ENCODE measurements at places on chromosomes 11 and 22.

GRCh38 chr11:130145311-130145812, 14.2 kb upstream of the ST14 start:
- DNase-seq, result no peak

- no peak for DNase-seq
These were observed 41.4 kb downstream of the CERK start for GRCh38 chr22:46696614-46697013.

GRCh38 chr11:110918351-110918750, 206.1 kb upstream of the ARHGAP20 start:
- DNase-seq, result no peak

DNA sequence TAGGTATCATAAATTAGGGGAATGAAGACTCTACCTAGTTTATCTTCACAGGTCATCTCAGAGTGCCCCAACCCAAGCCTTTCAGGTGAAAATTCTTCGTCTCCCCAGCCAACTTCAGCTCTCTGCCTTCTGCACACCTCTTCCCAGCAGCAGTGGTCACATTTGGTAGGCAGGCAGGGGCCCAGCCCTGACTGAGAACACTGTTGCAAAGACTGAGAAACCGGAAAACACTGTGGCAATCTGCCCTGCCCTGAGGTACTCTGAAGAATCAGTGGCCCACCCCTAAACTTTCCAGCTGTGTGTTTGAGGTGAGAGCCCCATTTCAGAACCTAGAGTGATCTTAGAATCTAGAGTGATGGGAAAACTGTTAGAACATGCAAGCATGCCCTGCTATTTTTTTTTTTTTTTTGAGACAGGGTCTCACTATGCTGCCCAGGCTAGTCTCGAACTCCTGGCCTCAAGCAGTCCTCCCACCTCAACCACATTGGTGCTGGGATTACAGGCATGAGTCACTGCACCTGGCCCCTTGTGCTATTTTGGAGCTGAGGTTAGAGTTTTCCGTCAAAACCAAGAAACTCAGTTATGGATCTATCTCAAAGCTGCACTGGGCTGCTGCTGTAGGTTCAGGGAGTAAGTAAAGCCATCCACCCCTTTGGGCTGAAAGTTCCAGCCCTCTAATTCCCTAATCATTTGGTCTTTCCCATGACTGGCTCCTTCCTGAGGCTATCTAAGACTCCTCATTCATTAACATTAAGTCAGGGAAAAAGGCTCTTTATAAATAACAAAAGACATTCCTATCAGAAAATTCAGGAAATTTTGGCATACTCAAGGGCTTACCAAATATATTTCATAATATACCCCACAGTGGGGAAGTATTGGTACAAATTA, 1.7 kb upstream of the LDHA start:
- DNase-seq, result peak; percentile 26

GRCh38 chr11:70176940-70177689, 26.0 kb upstream of the FADD start:
- DNase-seq, result peak; percentile 52

DNA sequence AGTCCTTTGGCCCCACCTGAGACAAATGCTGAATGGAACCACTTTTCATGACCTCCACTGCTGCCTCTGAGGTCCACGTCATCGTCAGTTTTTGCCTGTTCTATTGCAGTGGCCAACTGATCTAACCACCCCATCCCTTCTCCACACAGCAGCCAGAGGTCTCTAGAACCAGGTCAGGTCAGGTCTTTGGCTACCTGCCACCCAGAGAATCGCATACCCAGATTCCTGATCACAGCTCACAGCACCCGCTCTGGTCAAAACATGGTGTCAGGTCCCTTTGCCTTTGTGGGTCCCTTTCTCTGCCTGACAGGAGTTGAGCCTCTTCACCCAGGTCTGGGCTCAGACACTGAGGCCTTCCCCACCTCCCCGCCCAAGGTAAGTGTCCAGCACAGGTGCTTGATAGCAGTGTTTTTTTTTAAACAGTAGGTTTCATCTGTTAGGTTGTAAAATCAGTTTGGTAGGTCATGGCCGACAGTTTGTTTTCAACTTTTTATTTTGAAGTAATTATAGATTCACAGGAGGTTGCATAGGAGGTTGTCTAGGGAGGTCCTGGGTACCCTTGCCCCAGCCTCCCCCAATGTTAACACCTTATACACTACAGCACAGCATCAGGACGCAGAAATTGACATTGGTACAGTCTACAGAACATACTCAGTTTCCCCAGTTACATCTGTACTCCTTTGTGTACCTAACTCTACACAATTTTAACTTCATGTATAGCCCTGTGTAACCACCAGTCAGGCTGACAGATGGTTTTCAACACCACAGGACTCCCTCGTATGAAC, 6.9 kb downstream of the C22orf39 start:
- no peak for DNase-seq

- no peak for DNase-seq
These were observed 2.0 kb upstream of the SOX10 start for GRCh38 chr22:37986371-37986770.

GRCh38 chr22:45562537-45563361, 60.1 kb downstream of the FBLN1 start:
- DNase-seq, result no peak

DNA sequence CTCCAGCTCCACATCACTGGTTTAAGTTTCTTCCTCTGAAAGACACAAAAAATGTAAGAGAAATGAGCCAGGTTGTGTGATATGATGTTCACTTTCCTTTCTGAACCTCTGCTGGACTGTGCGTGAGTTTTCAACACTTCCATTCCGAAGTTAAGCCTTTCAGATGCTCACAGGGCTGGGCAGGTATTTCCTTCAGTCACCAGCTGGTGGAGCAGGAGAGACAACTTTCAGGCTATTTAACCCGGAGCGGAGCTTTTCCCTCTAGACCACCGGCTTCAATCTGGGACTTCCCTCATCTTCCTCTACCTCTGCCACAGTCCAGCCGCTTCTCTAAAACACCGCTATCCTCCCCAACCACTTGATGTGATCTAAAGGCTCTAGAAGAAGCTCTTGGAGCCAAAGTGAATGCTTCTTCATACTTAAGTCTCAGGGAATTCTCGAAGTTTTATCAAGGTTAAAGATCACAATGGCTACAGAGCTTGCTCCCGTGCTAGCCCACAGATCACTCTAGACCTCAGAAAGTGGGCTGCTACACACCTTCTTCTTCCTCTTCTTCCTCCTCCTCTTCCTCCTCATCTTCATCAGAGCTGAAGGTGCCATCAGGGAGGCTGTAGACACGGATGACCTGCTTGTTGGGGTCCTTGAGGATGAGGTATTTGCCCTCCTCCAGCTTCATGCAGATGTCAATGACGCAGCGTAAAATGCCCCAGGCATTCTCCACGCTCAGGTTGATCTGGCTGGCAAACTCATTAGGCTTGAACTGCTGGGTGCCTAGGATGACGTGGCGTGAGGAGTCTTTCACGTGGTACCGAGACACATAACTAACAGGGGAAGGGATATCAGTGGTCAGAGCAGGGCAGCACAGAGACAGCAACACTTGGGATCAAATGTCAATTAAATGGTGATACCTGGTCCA, 4.4 kb upstream of the FOXRED2 start:
- DNase-seq, result peak; percentile 50

DNA sequence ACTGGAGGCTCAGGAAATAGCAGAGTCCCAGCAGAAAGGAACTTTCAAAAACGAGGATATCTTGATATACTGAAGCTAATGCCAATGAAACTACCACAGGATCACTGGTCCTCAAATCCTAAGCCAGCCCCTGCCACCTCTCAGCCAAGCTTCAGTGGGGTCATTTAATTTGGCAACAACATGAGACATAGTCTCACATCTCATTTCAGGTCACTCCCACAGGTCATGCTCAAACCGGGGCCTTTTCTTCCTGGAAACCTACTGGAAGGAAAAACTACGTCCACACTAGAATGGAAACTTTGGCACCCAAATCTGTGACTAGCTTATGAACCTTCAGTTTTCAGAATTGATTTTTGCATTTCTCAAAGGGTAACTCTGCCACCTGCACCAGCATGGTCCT, 61.9 kb upstream of the CYP2D6 start:
- no peak for DNase-seq

DNA sequence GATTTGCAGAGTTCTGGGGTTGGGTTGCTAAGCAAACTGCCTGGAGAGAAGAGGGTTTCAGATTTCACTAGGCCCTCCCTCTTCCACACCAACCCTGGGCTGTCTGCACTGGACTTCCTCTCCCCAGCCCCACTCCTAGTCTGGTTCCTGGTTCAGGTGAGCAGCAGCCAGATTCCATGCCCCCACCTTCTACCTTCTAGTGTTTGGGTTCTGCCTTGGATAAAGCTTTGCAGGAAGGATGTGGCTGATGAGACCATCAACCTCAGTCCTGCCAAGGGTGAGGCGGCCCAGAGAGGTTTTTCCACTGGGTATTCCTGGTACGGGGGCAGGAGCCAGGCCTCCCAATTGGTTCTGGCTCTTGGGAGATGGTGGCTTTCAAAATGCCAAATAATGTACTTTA, 68.3 kb downstream of the BCR start:
- no peak for DNase-seq

- DNase-seq, result no peak
These were observed 24.9 kb upstream of the DGCR8 start for GRCh38 chr22:20055144-20055543.

GRCh38 chr11:11463405-11463804, 110.4 kb upstream of the CSNK2A3 start:
- no peak for DNase-seq

GRCh38 chr22:19051381-19052072, 70.7 kb downstream of the DGCR2 start:
- DNase-seq, result no peak

- no peak for DNase-seq
These were observed 441.1 kb downstream of the TBC1D22A start for GRCh38 chr22:47203554-47203991.

DNA sequence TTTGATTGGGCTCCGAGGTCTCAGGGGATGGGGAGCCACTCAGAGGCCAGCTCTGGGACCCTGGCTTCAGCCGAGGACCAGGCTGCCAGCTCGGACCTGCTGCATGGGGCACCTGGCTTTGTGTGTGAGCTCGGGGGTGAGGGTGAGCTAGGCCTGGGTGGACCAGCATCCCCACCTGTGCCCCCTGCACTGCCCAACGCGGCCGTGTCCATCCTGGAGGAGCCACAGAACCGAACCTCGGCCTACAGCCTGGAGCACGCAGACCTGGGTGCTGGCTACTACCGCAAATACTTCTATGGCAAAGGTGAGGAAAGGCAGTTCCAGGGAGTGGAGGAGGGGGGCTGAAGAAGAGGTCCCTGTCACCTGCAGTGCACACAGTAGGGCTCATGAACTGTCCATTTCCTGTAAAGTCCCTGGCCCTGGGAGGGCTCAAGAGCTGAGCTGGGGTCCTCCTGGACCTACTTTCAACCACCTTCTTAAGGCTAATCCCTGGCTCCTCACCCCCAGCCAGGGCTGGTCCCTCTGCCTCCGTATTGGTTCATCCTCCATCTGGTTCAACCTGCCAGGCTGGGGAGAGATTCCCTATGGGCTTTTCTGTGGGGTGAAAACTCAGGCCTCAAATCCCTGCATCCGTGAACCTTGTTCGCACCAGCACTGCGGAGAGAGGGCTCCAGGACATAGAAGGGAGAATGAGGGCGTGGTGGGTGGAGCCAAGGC, 3.6 kb downstream of the SIPA1 start:
- DNase-seq, result no peak

- no peak for DNase-seq
These were observed 64.5 kb upstream of the TCF20 start for GRCh38 chr22:42334875-42335512.

DNA sequence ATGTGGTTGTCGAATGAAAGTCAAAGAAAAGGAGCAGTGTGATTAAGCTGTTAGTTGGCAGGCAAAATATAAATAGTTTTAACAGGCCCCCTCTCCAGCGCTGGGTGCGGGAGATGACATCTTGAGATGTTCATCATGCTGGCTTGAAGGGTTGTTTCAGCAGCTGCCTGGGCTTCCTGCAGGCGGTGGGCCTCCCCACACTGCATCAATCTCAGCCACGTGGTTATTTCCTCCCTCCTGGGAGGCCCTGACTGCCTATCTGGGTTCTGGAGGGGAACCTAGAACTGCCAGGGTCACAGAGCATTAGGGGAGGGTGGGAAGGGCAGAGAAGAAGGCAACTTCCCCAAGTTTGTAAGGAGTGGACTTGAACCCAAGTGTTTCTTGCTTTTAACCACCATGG, 173.3 kb upstream of the SYT13 start:
- no peak for DNase-seq

DNA sequence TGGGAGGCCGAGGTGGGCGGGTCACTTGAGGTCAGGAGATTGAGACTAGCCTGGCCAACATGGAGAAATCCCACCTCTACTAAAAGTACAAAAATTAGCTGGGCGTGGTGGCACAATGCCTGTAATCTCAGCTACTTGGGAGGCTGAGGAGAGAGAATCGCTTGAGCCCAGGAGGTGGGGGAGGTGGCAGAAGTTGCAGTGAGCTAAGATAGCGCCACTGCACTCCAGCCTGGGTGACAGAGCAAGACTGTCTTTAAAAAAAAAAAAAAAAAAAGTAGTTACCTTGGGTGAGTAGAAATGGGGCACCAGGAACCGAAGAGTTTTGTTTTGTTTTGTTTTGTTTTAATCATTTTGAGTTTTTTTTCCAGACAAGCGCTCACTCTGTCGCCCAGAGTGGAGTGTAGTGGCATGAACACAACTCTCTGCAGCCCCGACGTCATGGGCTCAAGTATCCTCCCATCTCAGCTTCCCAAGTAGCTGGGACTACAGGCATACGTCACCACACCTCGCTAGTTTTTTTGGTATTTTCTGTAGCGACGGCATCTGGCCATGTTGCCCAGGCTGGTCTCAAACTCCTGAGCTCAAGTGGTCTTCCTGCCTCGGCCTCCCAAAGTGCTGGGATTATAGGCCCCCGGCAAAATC, 15.8 kb downstream of the THAP12 start:
- no peak for DNase-seq

DNA sequence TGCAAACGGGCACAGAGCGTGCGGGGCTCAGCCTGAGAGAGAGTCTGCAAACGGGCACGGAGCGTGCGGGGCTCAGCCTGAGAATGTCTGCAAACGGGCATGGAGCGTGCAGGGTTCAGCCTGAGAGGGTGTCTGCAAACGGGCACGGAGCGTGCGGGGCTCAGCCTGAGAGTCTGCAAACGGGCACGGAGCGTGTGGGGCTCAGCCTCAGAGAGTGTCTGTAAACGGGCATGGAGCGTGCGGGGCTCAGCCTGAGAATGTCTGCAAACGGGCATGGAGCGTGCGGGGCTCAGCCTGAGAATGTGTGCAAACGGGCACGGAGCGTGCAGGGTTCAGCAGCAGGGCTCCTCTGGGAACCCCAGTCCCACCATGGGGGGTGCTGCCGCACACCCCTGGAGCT, 13.5 kb downstream of the PHRF1 start:
- no peak for DNase-seq

- DNase-seq, result peak; percentile 17
These were observed 556 bp downstream of the CDCA5 start for GRCh38 chr11:65083134-65083833.

GRCh38 chr11:120121336-120121735, 16.6 kb downstream of the TRIM29 start:
- no peak for DNase-seq

GRCh38 chr11:14110629-14111028, 148.1 kb downstream of the SPON1 start:
- DNase-seq, result no peak

- no peak for DNase-seq
These were observed 39.6 kb upstream of the HORMAD2 start for GRCh38 chr22:30040499-30041260.

Measured in activated CD4-positive, alpha-beta T cell treated with anti-CD3 and anti-CD28 coated beads, Interleukin-2, amount 10 ng/mL, durations not matched to agents 7 days and 5 days (primary cell).